ENCODE measurements at places on chromosomes 7 and 10.
A peak's percentile ranks its signal among the peaks of the same experiment; 100 is the strongest.

DNA sequence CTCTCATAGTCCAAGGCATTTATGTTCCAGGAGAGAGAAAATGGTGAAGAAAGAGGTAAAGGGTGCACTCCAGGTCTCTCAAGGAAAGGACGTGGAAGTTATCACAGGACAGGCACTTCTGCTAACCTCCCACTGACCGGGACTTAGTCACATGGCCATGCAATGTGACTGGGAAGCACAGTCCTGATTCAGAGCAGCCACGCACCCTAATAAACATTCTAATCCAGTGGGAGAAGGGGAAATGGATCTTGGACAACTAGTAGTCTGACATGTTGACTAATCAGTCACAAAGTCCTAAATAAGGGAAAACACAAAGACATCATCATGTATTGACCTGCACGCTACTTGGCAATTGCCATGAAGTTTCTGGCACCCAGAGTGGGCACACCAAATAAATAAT, 417.5 kb upstream of the ZMIZ1 start:
- no peak for DNase-seq

- DNase-seq = no peak
Measured at GRCh38 chr7:82156893-82157292, 286.7 kb downstream of the CACNA2D1 start.

- DNase-seq = peak; percentile 2
Measured at GRCh38 chr10:110008518-110009339, 945 bp downstream of the ADD3 start.

DNA sequence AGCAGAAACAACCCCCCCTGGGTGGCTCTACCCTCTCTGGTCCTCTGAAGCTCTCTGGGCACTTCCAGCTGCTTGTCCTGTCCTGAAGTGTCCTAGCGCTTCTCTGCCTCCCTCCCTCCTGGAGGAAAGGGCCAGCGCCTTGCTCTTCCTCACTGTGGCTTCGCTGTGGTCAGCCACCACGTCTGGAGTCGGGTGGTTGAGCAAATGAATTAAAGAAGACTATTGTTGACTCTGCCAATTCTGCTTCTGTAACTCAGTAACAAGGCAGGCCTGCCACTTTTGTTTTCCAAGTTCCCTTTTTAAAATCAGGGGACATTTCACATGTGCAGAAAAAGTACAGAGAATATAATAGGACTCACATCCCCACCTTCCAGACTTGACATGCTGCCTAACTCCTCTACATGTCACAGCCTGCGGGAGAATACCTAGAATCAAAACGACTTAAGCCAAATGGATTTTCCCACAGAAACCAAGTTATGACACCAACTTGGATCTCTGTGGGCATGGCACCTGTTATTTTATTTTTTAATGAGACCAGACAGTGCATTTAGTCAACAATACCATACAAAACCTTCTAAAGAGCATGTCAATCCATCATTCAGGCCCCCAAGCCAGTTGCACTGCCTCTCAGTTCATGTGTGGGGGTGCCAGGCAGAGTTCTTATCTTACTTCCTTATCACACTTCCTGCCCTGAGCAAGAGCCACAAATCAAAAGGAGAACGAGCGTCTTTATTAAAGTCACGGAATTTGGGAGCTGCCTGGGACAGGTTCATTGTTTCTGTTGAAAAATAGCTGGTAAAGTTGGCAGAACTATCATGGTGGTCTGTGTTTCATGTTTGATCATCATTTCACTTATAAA, 6.8 kb downstream of the FFAR4 start:
- DNase-seq = no peak

DNA sequence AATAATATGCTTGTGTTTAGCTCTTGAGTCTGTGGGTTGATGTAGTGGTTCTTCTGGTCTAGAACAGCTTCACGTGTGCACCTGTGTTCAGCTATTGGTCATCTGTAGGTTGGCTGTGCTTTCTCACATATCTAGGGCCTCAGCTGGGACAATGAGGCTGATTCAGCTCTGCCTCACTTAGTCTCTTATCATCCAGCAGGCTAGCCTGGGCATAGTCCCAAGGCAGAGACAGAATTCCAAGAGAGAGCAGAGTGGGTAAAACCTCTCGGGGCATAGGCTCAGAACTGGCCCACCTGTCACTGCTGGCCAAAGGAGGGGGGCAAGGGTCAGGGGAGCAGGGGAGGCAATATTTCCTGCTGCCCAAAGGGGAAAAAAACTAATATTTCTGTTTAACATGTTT, 32.0 kb upstream of the MXI1 start:
- DNase-seq = no peak

GRCh38 chr10:57314046-57314445, 953.0 kb upstream of the ZWINT start:
- DNase-seq = no peak

DNA sequence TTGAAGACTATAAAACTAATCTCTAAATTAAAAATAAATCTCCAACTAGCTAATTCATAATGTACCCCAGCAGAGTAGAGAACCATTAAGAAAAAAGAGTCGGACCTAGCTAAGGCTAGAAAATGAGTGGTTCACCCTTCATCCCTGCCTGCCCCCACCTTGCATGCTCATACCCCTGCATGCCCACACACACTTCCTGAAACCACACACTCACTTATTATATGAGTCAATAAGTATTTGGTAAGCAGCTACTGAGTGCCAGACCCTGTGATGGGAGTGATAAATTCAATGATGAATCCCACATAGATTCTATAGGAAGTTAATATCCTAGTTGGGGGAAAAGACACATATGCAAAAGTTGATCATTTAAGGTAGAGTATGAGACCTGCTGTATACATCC, 152.9 kb upstream of the INHBA start:
- no peak for DNase-seq

- DNase-seq = no peak
Measured at GRCh38 chr10:37479469-37479868, 354.1 kb downstream of the ANKRD30A start.

GRCh38 chr7:149414171-149414570, 46.7 kb downstream of the ZNF777 start:
- DNase-seq = no peak

GRCh38 chr10:12617191-12618175, 268.1 kb downstream of the CAMK1D start:
- DNase-seq = no peak

GRCh38 chr7:101819913-101820522, 2.6 kb downstream of the CUX1 start:
- DNase-seq = no peak

DNA sequence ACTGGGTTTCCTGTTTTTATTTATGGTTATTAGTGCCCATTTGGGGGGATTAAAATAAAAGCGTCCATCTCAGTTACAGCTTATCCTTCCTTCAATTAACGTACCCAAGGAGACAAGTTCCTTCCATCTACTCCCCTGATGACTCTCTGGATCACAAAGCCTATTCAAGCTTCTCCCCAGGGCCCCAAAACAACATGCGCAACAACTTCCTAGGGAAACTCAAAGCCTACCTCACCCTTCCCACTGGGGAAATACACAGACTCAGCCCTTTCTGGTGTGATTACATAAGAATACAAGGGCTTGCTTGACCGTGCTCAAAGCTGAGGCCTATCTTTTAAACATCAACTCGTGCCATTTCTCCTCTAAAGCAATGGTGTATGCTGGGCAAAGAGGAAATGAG, 112.4 kb downstream of the CDK6 start:
- no peak for DNase-seq

- DNase-seq = no peak
Measured at GRCh38 chr7:85125651-85126131, 61.2 kb downstream of the SEMA3D start.

DNA sequence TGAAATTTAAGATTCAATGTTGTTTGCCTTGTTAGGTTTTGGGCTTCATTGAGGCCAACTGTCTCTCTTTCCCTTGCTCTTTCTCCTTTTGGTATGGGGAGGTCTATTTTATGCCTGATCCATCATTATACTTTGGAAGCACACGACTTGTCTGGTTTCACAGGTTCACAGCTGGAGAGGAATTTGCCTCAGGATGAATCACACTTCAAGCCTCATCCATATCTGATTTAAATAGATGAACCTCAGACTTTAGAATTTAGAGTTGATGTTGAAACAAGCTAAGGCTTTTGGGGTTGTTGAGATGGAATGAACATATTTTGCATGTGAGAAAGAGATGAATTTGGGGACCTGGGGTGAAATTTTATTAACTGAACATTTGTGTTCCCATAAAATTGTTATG, 150.5 kb upstream of the IGFBP3 start:
- DNase-seq = no peak

DNA sequence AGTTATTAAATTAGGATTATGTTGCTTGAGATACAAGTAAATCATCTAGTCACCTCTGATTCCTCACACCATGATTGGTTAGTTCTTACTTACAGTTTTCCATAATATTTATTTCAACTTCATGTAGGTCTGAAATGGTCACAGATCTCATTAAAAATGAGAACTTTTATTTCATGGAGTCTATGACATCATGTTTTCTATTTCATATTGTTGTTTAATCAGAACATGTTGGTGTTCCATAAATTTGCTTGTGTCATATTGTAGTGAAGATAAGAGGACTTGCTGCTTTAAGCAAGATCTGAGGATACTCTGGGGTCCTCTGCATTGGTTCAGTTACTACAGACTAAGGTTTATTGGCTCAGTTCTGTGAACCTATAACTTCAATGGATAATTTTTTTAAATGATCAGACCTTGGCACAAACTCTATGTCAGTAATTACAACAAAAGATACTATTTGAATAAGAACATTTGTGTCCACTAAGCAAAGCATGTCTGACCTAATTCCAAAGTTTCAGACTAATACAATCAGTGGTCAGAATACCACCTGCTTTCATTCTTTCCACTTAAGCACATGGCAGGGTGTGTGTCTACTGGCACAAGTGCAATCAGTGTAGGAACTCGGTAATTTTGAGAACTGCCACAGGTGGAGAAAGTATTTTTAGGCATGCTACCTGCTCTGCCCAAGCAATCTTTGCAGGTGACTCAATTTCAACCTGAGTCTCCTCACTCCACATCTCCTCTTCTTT, 68.5 kb downstream of the CCDC71L start:
- DNase-seq = no peak

DNA sequence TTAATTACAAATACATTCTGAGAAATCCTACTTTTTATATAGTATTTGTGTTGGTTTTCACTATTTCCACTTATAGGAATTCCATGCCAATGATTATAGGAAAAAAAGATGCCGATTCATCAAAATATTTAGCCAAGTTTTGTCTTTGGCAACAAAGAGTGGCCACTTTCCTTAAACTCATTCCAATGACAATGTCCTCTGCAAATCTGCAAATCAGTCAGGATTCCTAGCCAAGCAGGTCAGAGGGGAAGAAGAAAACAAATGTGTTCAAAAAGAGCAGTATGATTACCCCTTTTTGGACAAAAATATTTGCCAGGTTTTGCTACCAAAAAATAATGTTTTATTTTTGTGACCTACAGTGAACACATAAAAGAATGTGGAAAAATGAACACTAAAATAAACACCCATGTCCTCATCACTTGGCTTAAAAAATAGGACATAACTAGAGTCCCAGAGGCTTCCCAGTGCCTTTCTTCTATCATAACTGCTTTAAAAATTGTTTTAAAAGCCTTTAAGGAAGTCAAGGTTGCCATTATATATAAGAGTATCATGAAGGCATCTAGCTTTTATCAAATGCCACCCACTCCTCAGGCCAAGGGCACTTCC, 125.9 kb downstream of the ADAM12 start:
- no peak for DNase-seq

GRCh38 chr10:52261362-52261761, 52.7 kb upstream of the DKK1 start:
- no peak for DNase-seq

DNA sequence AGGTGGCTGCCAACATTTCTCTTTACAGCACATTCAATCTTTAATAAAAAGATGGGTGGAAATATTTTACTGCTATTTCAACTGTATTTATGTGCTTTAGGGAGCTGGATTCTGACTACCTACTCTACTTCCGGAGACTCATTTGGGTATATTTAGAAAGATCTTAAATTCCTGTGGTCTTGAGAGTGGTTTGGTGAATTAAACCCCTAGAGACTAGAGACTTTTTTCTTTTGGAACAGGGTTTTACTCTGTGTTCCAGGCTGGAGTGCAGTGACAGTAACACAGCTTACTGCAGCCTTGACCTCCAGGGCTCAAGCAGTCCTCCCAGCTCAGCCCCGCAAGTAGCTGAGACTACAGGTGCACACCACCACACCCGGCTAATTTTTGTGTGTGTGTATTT, 79.0 kb upstream of the HABP2 start:
- DNase-seq = no peak

DNA sequence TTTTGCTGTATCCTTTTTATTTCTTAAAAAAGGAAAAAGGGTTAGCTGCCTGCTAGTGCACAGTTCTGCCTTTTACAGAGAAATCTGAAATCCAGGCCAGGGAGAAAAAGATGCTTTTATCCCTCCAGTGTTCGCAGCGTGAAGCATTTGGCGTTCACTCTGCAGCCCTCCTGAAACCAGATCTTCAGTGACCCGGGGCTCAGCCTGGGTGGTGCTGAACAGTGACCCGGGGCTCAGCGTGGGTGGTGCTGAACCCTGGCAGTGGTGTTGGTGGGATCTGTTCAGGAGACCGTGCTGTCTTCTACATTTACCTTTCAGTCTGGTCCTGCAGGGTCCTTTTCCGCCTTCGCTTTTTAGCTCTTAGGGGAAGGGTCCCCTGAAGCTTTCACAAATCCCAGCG, 164.7 kb upstream of the KLF6 start:
- DNase-seq = no peak

GRCh38 chr10:75042292-75042974, 69.0 kb upstream of the SAMD8 start:
- no peak for DNase-seq

DNA sequence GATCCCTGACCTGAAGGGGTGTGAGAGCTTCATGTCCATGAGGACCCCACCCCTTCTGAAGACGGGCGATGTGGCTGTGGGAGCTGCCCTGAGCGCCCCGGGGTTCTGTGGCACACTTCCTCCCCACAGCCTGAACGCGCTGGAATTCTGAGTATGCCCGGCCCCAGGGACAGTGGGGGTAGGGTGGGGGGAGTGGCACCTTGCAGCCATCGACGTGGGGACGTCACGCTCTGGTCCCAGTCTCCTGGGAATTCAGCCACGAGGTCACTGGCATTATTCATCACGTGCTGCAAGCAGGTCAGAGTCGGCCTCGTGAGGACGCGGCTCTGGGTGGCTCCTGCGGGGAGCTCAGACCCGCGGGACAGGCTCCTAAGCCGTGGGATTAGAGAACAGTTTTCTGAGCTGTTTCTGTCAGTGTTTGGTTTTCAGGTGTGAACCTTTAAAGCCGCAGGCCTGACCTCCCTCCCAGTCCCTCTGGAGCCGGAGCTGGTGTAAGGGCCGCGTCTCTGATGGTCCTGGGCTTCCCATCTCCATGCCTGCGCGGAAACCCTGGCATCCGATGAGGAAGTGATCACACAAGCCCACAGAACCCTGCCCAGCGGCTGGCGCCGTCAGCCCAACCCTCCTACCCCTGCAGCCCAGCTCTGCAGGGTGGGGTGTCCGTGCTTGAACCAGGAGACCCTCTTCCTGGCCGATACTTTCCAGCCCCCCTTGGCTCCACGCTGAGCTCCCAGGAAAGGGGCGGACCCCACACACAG, 16.1 kb downstream of the GPR146 start:
- no peak for DNase-seq

DNA sequence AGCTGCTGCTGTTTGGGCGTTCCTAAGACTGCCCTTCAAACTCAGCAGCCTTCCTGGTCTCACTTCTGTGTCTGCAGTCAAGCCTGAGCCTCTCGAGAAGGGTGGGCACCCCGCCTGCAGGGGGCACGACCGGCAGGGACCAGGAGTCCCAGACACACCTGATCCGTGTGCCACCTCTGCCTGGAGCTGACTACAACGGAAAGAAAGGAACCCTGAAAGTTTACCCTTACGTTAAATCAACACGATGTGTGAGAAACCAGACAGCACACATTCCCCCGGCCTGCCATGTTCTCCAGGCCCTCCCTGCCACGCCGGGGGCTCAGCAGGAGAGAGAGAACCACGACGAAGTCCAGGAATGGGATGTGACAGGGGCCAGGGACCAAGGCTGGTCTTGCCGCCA, 5.0 kb downstream of the MAD1L1 start:
- no peak for DNase-seq

Data from activated naive CD4-positive, alpha-beta T cell (primary cell).